ENCODE measurements at places on chromosomes 6 and 20.

GRCh38 chr6:75551367-75551952 lies 50.2 kb upstream of the SENP6 start:
- no peak for DNase-seq

DNA sequence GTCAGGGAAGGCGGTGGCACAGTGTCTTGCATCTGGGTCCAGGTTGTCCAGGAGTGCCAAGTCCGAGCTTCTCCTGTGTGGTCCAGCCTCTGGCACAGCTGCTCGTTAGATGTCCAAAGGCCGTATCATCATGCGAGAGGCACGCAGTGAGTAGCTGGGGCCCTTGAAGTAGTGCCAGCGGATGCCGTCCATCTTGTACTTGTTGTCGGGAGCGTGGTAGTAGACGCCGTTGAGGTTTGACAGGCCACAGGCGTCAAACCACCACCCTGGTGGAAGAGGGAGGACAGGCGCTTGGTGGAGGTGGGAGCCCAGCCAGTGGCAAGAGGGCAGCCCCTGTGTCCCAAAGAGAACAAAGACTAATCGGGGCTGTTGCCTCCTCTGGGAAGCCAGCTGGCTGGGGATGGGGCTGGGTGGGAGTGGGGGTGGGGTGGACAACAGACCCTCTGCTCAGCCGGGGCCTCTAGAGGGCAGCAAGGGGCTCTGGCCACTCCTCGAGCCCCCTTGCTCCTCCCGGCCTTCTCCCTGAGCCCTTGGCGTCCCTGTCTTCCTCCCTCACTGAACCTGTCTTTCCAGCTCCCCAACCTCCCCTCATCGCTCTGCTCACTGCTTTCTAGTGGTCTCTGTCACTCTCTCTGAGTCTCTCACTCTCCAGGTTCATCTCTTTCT lies 39.5 kb downstream of the FAM110A start:
- peak; percentile 55 for DNase-seq

DNA sequence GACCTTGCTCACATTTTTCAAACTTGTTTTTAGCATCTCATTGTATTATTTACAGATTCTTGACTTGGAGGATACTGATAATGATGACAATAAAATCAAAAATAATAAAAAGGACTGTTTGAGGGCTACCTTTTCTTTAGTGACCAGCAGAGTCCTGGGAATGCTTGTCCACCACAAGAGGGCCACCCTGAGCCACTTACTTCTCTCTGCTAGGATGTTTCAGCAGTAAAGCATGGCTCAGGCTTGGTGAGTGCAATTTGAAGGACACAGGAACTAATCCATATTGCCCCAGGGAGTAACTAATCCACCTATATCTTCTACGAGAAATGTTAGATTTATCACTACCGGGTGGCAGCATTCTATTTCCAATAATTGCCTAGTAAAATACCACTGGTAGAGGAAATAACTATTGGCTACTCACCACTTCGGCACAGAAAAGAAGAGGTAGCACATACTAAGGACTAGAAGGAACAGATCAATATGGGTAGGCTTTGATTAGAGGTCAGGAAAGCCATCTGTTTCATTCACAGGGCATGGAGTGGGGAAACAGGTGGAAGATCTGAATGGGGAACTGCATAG lies 5.8 kb upstream of the KIAA0408 start:
- DNase-seq, result peak; percentile 65

GRCh38 chr6:57127763-57128162 lies 37.8 kb downstream of the ZNF451 start:
- DNase-seq, result no peak

DNA sequence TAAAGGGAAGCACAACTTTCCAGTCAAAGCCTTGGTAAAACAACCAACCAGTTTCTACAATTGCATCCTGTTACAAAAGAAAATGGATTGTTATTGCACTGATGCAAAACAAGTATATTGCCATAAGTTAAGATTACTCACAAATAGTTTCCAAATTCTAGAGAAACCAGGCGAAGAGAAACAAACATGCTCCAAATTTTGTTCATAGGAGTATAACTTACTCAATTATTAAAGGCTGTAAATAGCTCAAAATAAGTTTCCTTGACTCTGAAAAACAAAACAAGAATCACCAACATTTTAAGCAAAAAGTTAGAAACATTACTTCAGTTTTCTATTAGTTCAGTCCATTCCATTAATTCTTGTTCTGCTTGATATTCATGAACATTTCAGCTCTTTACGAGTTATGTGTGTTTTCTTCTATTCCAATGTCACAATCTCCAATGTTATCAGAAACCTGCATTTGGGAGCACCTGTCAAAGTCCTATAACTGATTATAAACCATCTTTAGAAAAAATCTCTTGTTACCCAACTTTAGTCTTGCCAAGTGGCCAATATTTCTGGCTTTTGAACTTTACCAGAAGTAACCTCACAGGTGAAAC lies 137.9 kb upstream of the THBS2 start:
- DNase-seq, result no peak

- no peak for DNase-seq
These were observed 14.0 kb downstream of the DCBLD1 start for GRCh38 chr6:117496383-117496990.

DNA sequence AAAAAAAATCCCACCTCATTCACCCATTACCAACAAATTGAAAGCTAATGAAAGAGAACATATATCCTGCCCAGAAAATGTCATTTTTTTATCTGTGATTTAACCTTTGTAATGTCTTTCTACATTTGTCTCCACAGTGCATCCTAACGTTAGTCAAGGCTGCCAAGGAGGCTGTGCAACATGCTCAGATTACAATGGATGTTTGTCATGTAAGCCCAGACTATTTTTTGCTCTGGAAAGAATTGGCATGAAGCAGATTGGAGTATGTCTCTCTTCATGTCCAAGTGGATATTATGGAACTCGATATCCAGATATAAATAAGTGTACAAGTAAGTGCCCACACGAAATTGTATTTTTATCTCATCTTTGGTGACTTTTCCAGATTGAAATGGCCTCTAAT lies 30.0 kb downstream of the RSPO3 start:
- no peak for DNase-seq

DNA sequence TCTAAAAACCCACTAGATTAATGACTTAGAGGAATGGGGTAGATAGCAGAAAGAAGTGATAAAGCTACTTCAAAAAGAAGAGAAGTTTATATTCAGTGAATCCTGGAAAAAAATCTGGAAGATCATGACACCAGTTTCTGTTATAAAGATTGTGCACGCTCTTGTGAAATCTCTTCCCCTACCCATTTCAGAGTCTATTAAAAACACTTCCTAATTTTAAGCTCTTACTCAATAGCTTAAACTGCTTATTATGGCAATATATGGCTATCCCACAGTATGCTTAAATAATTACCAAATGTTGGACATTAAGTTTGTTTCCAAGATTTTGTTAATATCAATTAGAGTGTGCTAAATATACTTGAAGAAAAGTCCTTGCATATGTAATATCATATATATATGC lies 585.3 kb upstream of the MAN1A1 start:
- no peak for DNase-seq

DNA sequence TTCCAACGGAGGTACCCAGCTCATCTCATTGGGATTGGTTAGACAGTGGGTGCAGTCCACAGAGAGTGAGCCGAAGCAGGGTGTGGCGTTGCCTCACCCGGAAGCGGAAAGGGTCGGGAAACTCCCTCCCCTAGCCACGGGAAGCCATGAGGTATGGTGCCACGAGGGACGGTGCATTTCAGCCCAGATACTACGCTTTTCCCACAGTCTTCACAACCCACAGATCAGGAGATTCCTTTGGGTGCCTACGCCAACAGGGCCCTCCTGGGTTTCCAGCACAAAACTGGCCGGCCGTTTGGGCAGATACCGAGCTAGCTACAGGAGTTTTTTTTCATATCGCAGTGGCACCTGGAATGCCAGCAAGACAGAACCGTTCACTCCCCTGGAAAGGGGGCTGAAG lies 46.9 kb downstream of the STXBP5 start:
- no peak for DNase-seq

Data from SK-N-SH (cell line).